ENCODE measurements at places on chromosomes 13 and 19.

DNA sequence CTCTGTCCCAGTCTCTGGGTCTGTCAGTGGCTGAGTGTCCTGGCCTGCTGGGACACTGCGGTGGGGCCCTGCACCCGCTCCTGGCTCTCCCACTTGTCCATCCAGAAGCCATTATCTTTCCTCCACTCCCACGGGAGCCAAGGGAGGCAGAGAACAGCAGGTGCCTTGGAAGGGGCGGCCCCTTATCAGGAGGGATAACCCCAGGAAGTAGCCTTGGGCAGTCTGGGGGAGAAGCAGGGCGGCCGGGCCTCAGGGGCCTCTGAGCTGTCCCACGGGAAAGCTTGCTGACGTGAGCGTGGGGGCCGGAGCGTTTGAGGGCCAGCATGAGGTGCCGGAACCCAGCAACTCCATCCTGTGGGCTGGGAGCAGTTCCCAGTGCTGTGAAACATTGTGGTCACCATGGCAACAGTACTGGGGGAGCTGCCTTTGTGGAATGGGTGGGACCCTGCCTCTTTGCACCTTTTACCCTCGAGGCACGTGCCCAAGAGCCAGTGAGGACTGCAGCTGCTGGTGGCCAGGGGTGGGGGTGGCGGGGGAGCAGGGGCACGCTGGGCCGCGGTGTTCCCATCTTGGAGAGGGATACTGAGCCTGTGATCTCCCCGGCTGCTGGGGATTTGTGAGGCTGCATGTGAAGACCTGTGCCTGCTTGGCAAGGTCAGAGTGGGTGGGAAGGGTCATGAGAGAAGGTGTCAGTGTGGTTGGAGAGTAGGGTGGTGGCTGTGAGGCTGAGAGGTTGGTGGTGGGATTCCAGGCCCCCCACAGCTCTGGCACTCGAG, 20.9 kb downstream of the KLHL26 start:
- H3K36me3 ChIP-seq = no peaks in the 10 kb centered on the region
- no peak overlapping the region for H3K27ac ChIP-seq
- H3K4me3 ChIP-seq = no peak overlapping the region
- peak; percentile 78 for DNase-seq
- no peaks in the 10 kb centered on the region for H3K4me1 ChIP-seq

DNA sequence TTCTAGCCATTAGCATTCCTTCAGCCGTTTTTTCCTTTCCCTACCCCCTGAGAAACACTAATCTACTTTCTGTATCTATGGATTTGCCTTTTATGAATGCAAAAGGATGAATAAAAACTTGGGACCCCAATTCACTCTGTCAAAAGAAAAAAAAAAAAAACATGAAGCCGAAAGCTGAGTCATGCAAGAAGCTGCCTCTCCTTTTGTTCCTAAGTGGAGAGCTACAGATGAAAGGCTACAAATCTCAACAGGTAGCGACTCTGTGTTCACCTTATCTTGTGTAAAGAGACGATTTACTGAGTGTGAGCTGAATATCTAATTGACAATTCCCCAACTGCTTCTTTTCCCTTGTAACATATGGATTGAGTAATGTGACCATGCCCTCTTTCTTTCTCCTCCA, 1072.8 kb downstream of the UQCRFS1 start:
- H3K4me3 ChIP-seq = no peak overlapping the region
- no peak overlapping the region for H3K27ac ChIP-seq
- H3K36me3 ChIP-seq = no peaks in the 10 kb centered on the region
- no peak for DNase-seq

- 0 out of 2 replicates have a peak, but pooled peaks cover 12% of the 10 kb centered on the region for H3K4me1 ChIP-seq
- H3K36me3 ChIP-seq = no peaks in the 10 kb centered on the region
- no peak for DNase-seq
- no peak overlapping the region for H3K27ac ChIP-seq
Measured at GRCh38 chr13:85286081-85286480, 513.1 kb downstream of the SLITRK6 start.

GRCh38 chr13:47794963-47795362, 206.1 kb downstream of the SUCLA2 start:
- no peaks in the 10 kb centered on the region for H3K4me1 ChIP-seq
- no peaks in the 10 kb centered on the region for H3K36me3 ChIP-seq
- DNase-seq = peak; percentile 74
- H3K4me3 ChIP-seq = no peak overlapping the region

DNA sequence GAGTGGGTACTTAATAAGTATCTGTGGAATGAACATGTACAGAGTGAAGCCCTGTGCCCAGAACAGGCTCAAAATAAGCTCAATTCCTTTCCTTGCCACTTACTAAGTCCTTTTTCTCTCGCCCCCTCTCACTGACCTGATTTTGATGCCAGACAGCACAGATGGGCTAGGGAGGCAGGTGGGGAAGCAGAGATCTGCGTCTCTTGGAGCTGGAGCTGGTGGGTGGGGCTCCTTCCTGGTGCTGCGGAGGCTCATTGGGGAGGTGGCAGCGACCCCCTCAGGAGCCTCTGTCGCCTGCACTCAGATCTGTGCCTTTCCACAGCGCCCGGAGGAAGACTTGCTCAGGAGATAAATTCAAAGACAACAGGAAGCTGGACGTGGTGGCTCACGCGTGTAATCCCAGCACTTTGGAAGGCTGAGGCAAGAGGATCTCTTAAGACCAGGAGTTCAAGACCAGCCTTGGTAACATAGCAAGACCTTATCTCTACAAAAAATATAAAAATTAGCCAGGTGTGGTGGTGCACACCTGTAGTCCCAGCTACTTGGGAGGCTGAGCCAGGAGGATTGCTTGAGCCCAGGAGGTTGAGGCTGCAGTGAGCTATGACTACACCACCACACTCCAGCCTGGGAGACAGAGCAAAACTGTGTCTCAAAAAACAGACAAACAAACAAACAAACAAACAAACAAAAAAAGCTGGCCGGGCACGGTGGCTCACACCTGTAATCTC, 14.6 kb downstream of the AKT2 start:
- peaks cover 10% of the 10 kb centered on the region for H3K4me1 ChIP-seq
- no peak overlapping the region for H3K27ac ChIP-seq
- DNase-seq = peak; percentile 71
- no peak overlapping the region for H3K4me3 ChIP-seq
- no peaks in the 10 kb centered on the region for H3K36me3 ChIP-seq
- H3K27me3 ChIP-seq = no peaks in the 10 kb centered on the region

- no peaks in the 10 kb centered on the region for H3K27me3 ChIP-seq
- no peak overlapping the region for H3K4me3 ChIP-seq
- H3K36me3 ChIP-seq = no peaks in the 10 kb centered on the region
- H3K27ac ChIP-seq = no peak overlapping the region
- no peaks in the 10 kb centered on the region for H3K4me1 ChIP-seq
Measured at GRCh38 chr13:75785130-75785529, 149.0 kb downstream of the LMO7 start.

DNA sequence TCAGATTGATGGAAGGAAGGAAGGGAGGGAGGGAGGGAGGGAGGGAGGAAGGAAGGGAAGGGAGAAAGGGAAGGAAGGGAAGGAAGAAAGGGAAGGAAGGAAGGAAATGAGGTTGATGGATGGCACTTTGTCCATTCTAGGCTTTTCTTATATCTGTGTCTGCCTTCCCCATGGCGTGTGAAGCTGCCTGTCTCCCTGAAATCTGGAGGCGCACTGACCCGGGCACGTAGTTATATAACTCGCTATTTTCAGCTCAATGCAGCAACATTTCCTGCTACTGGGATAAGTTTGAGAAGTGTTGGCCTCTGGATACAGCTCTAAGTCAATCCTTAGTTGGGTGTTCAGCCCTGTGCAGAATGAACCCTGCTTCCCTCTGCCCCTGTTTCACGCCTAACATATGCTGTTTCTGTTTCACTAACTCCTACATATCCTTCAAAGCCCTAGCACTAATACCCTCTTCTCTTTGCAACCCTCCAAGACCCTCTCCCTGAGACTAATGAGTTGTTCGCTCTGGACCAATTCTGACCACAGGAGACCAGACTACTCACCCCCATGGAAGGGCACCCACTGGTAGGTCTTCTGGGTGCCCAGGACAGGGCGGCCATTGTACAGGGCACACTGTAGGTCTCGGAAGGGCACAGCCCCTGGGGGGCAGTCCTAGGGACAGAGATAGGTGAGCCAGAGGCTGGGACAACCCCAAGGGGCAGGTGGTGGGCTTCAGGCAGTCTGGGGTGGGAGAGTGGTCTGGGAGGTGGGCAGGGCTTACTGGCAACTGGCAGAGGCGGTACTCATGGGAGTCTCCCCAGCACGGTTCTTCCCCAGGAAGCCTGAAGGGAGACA, 3.0 kb downstream of the ADAMTSL5 start:
- no peak for DNase-seq
- no peak overlapping the region for H3K27ac ChIP-seq
- no peaks in the 10 kb centered on the region for H3K4me1 ChIP-seq
- H3K4me3 ChIP-seq = no peak overlapping the region

GRCh38 chr13:52010890-52011631, at the start of gene ATP7B:
Gene ATP7B, minus strand, starts transcription at chr13:52011450. Its CDS starts 113 bp downstream, at chr13:52011337.
- peak; percentile 81 for DNase-seq
- peaks cover 17% of the 10 kb centered on the region for H3K4me1 ChIP-seq
- H3K4me3 ChIP-seq = peak within 1 kb of the TSS; percentile 86
- H3K27ac ChIP-seq = peak within 1 kb of the TSS; percentile 73

DNA sequence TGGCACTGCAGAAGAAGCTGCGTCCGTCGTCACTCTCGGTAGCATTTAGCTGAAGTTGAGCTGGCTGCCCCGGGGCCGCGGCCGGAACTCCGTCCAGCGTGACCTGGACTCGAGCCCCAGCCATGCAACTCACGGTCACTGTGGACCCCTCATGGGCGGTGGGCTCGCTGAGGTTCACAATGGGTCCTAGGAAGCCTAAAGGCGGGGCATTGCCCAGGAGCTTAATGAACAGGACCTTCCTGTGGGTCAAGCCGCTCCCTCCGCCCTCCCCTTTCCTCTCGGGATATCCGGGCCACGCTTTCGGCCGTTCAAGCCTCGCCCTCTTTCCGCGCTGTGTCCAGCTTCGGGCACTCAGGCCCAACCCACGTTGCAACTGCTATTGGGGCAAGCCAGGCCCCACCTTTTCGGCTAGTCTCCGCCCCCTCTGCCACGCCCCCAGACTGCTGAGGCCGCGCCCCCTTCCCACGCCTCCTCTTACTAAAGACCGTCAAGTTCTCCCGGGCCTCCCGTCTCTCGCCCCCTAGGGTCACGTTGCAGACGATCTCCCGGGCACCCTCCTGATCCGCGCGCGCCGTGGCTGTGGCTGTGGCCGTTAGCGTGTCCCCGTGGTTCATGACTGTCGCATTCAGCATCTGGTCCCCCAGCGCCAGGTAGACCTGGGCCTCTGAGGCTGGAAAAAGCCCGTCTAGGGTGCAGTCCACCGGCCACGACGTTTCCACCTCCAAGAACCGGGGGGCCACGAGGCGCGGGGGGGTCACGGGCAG, 1.4 kb upstream of the RAVER1 start:
- H3K4me1 ChIP-seq = peaks cover 26% of the 10 kb centered on the region
- H3K27ac ChIP-seq = no peak overlapping the region
- peak overlapping the region; percentile 99 for H3K4me3 ChIP-seq
- no peaks in the 10 kb centered on the region for H3K36me3 ChIP-seq
- DNase-seq = peak; percentile 95

- no peaks in the 10 kb centered on the region for H3K27me3 ChIP-seq
- H3K36me3 ChIP-seq = no peaks in the 10 kb centered on the region
- DNase-seq = no peak
- H3K4me1 ChIP-seq = peaks cover 7% of the 10 kb centered on the region
Measured at GRCh38 chr19:16595097-16595496, 22.9 kb upstream of the SLC35E1 start.

GRCh38 chr19:2490659-2491058, 14.7 kb downstream of the GADD45B start:
- peaks cover 12% of the 10 kb centered on the region for H3K4me1 ChIP-seq
- H3K27ac ChIP-seq = no peak overlapping the region
- H3K27me3 ChIP-seq = peaks cover 67% of the 10 kb centered on the region
- H3K4me3 ChIP-seq = no peak overlapping the region
- DNase-seq = no peak
- no peaks in the 10 kb centered on the region for H3K36me3 ChIP-seq

DNA sequence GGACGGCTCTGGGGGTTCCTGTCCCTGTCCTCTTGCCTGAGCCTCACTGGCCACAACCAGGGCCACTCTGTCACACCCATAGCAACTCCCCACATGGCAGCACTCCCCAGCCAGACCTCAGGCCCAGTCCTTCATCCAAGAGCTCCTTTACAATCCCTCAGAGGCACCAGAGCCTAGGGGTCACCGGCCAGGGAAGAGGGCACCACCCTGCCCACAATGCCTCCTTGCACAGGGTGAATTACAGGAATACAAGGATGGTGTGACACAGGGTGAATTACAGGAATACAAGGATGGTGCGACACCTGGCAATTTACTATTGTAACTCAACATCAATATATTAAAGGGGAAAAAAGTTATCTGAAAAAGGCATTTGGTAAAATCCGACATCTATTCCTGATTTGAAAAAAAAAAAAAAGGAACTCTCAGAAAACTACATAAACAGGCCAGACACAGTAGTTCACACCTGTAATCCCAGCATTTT, 16.5 kb downstream of the MIER2 start:
- H3K4me1 ChIP-seq = no peaks in the 10 kb centered on the region
- H3K27me3 ChIP-seq = no peaks in the 10 kb centered on the region
- H3K36me3 ChIP-seq = peaks cover 18% of the 10 kb centered on the region
- no peak overlapping the region for H3K27ac ChIP-seq
- no peak overlapping the region for H3K4me3 ChIP-seq

DNA sequence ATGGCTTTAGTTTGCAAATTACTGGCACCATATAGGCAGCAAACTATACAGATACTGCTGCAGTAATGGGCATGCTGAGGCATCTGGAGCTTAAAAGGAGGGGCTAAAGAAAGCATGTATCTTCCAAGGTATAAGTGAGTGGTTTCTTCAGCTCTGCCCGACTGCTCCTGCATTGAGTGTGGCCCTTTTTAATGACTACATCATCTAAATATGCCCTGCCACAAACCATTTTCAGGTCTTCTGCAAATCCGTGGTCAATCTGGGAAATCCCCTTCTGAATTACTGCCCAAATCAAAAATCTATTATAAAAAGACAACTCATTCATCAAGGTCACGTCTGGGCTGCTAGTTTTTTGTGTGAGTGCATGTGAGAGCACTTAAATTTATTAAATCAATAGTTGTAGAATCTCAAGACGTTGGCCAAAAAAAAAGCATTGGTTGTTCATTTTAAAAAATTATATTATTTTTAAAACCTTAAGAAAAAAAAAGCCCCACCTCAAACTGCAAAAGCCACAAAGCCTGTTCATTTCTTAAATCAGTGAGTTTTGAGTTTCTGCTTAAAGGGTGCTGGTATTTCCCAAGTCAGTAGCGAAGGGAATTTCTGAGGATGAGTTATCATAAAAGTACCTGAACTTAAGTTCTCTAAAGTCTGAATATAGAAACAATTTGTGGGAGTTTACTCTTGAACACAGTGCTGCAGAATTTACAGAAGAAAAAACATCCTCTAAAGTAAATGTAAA, 16.3 kb downstream of the LCP1 start:
- H3K4me3 ChIP-seq = no peak overlapping the region
- no peak overlapping the region for H3K27ac ChIP-seq
- H3K36me3 ChIP-seq = no peaks in the 10 kb centered on the region
- H3K4me1 ChIP-seq = peaks cover 2% of the 10 kb centered on the region
- DNase-seq = no peak
